GM03348 (cell line): ENCODE measurements at places on chromosomes 16 and 17.

GRCh38 chr17:74999523-74999922 lies 12.1 kb downstream of the CDR2L start:
- no peak for DNase-seq

- peak; percentile 87 for DNase-seq
Observed at GRCh38 chr17:32943647-32944191, 15.8 kb downstream of the TMEM98 start.

- peak; percentile 30 for DNase-seq
Observed at GRCh38 chr17:37259030-37259735, 116.6 kb upstream of the C17orf78 start.

DNA sequence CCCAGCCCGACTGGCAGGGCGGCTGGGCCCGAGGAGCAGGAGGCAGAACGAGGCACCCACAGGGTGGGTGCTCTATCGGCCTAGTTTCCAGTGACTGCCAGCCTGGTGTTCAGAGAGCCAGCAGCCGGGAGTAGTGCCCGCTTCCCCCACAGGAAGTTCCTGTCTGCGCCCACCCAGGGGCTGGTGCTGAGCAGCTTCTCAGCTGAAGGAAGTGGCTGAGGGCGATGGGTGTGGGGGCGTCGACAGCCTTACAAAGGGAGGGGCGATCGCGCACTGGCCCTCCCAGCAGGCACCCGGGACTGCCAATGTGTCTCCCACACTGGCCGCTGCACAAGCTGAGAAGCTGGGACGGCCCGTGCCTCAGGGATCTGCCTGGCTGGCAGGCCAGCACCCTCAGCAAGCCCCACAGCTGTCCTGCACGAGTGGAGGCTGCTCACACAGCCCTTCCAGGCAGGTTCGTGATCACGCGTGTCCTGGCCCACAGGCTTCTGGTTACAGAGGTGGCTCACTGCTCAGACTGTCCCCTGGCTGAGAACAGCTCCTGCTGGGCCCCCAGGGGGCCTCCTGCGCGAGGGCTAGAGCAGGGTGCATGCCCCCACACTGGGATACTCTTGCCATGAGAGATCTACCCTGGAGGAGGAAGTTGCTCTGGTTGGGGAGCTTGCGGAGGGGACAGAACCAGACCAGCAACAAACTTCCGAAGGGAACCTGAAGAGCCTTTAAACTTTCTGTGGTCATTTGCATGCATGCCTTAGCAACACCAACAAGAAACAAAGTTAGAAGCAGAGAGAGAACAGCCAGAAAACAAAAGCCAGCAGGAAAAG lies 2.5 kb downstream of the RNF166 start:
- no peak for DNase-seq

DNA sequence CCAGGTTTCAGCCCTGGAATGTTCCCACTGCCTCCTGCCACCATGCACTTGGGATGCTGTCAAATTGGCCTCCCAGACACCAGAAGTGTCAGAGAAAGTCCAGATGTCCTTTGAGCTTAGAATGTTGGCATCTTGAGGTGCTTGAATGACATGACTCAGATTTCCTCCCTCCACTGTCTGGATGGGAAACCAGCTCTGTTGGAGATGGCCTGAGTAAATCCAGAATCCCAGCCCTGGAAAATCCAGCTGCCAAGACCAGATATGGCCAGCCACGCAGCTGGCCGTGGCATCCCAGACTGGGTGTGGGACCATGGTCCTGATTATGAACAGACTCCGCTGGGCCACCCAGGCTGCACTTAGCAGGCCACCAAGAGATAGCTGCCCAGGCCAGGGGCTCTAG lies 57.0 kb upstream of the CLEC3A start:
- DNase-seq, result no peak

DNA sequence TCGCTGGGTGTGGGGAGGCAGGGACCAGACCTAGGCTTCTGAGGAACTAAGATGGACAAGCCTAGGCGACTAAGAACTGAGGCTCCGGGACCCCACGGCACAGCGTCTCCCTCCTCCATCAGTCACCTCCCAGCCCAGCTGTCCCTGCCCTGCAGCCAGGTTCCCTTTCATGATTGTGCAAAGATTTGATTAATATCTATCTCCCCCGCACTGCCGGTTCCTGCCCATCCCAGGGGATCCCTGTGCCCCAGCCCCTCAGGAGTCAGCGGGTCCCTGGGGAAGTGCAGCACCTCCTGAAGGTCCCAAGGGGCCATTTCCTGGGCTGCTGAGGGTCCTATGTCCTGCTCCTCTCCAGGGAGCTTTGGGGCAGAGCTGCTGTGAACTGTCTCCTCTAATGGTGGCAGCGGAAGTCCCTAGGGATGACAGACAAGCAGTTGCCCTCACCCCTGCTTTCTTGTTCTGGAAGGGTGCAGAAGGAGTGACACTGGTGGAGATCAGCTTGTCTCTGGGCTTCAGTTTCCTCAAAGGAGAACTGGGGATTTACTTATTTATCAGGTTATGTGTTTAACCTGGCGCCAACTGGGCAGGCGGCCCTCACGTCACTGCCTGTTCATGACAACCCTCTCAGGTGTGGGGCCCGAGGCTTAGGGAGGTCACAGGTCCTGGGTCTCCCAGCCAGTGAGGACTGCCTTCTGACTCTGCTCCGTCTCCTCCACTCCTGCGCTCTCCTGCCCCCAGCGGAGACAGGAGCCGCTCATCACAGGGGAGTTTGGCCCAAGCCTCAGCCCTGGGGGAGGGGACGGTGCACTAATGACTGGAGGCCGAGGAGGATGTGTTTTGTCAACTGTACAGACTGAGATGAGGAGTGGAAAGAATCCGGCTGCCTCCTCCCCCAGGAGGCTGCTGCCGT lies 1.9 kb upstream of the C16orf74 start:
- DNase-seq, result no peak

DNA sequence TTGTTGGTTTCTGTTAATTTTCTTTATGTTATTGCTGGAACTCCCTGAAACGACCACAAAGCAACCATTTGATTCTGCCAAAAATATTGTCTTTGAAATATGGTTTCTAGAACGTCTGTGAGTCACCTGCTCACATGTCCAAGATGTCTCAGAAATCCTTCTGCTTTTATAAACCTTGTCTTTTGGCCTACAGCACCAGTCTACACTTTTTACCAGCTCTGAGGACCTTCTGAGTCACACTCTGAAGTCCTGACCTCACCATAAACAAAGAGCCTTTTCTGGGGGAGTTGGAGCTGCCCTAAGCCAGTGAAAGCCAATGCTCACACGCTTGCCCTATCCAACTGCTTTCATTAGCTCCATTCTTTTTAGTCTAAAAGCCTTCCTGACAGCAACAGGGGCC lies 55.5 kb downstream of the GRIN2A start:
- no peak for DNase-seq

DNA sequence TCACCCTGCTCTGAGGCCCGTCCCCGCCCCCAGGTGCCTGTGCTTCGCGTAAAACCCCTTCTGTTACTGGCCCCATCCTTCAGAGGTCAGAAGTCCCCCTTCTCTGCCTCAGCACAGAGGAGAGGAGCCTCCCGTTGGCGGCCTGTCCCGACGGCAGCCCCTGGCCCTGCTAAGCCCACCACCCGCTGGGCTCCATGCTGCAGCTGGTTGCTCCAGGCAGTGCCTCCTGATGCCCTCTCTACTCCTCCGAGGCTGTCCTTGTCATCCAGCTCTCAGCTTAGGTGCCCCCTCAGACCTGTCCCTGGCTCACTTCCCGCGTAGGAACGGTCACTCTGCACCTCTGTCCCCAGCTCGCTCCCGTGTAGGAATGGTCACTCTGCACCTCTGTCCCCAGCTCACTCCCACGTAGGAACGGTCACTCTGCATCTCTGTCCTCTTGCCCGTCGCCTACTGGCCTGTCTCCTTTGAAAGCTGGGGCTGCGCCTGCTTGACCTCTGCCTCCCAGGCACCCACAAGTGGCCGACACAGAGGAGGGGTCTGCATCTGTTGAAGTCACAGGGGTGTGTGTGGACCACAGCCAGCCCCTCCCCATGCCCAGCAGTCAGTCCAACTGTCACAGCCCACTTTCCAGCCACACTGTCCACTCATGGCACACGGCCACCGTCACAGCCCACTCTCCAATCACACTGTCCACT lies 31.7 kb upstream of the ZC3H18 start:
- no peak for DNase-seq
